ENCODE measurements at places on chromosomes 3 and 15. TPM values are rescaled to one million over a fixed set of nuclear protein-coding genes. Genes with fewer than 3 reads are reported as not detected.

- peaks cover 2% of the 10 kb centered on the region for H3K27me3 ChIP-seq
- H3K27ac ChIP-seq, result peak overlapping the region; percentile 77
- peaks cover 10% of the 10 kb centered on the region for H3K36me3 ChIP-seq
- no peak for DNase-seq
- no peak overlapping the region for H3K4me3 ChIP-seq
Observed at GRCh38 chr3:45084361-45084760, 58.3 kb downstream of the CLEC3B start.

Gene SCAANT1
- not detected for total RNA-seq

- H3K27ac ChIP-seq, result no peak overlapping the region
- peaks cover 32% of the 10 kb centered on the region for H3K27me3 ChIP-seq
- peaks cover 12% of the 10 kb centered on the region for H3K4me1 ChIP-seq
- no peaks in the 10 kb centered on the region for H3K36me3 ChIP-seq
Observed at GRCh38 chr15:51283026-51283425, 55.4 kb downstream of the CYP19A1 start.

- no peak overlapping the region for H3K4me3 ChIP-seq
- H3K36me3 ChIP-seq, result no peaks in the 10 kb centered on the region
- H3K27ac ChIP-seq, result no peak overlapping the region
- no peak for DNase-seq
Observed at GRCh38 chr3:43854283-43854682, 163.5 kb downstream of the ABHD5 start.

DNA sequence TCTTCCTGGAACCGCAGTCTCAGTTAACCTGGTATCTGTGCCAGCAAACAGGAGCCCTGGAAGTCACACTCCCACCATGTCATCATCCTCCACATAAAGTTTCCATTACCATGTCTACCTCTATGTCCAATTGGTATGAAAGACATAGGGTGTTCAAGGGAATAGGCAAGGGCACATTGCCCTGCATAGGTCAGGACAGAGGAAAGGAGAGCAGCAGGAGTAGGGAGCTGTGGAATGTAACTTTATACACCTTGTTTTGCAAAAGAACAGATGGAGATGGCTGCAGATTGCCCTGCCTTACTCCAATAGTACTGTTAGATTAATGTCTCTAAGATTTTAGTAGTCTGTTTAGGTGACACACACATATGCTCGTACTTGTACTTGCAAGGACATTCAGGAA is 1056.4 kb downstream of the NTRK3 start:
- no peaks in the 10 kb centered on the region for H3K36me3 ChIP-seq
- no peak for DNase-seq
- H3K27me3 ChIP-seq, result peaks cover 3% of the 10 kb centered on the region
- no peak overlapping the region for H3K4me3 ChIP-seq

DNA sequence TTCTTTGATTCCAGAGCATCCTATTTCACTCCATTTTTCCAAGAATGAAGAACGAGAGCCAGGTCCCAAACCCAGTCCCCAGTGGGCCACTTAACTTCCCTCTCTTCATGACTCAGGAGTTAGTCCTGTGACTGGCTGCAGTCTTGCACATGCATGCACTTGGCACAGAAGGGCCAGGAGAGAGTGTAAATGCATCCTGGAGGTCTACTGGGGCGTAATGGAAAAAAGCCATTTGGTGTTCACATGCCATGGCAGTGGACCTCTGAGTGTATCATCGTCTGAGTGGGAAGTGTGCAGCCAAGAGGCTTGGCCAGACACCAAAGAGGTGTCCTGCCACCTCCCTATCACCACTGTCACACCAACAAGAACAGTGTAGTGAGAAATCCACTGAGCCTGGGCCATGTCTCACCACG is 15.1 kb upstream of the RFTN1 start:
- DNase-seq, result no peak
- peaks cover 32% of the 10 kb centered on the region for H3K27me3 ChIP-seq
- H3K27ac ChIP-seq, result no peak overlapping the region
- H3K36me3 ChIP-seq, result peaks cover 3% of the 10 kb centered on the region

GRCh38 chr3:112114576-112115160 is 18.4 kb downstream of the GCSAM start:
- H3K27me3 ChIP-seq, result no peaks in the 10 kb centered on the region
- peaks cover 6% of the 10 kb centered on the region for H3K4me1 ChIP-seq
- no peak overlapping the region for H3K4me3 ChIP-seq

DNA sequence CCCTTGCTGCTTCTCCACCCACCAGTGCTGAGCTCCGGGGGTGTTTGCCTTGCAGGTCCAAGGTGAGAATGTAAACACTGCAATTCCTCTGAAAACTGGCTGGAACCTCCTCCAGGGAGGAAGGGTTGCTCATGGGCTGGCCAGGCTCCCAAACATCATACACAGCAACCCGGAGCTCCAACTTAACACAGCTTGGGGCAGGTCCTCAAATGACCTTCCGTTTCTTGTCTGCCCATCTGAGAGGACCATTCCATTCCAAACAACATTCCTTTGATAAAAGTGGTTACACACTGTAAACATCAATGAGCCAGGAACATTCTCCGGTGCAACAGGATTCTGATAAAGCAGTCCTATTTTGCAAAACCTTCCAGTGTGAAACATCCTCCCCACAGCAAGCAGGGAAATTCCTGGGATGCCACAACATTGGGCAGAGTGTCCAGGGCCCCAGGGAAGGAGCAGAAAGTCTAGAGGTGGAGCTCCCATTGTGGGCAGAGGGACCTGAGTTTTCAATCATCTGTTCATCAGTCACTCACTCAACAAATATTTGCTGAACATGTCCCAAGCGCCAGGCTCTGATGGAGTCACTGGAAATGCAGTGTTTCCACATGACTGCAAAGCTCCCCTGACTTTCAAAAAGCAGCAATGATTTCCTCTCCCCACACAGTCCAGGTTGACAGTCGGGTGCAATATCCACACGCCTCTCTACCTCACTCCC is 7.3 kb upstream of the HEG1 start:
- peaks cover 81% of the 10 kb centered on the region for H3K4me1 ChIP-seq
- 0 out of 2 replicates have a peak, but pooled peaks cover 4% of the 10 kb centered on the region for H3K36me3 ChIP-seq
- peak overlapping the region; percentile 41 for H3K4me3 ChIP-seq
- peak overlapping the region; percentile 85 for H3K27ac ChIP-seq
- 0 out of 2 replicates have a peak, but pooled peaks cover 2% of the 10 kb centered on the region for H3K27me3 ChIP-seq
- peak; percentile 95 for DNase-seq

GRCh38 chr3:60588806-60589205 is 662.4 kb downstream of the FHIT start:
- H3K36me3 ChIP-seq, result no peaks in the 10 kb centered on the region
- H3K4me1 ChIP-seq, result peaks cover 37% of the 10 kb centered on the region
- H3K27ac ChIP-seq, result peak overlapping the region; percentile 65
- DNase-seq, result peak; percentile 77
- H3K4me3 ChIP-seq, result 0 out of 2 replicates have a peak overlapping the region, but pooled peaks have one; percentile 41
